ENCODE measurements at places on chromosomes 6 and 20.

DNA sequence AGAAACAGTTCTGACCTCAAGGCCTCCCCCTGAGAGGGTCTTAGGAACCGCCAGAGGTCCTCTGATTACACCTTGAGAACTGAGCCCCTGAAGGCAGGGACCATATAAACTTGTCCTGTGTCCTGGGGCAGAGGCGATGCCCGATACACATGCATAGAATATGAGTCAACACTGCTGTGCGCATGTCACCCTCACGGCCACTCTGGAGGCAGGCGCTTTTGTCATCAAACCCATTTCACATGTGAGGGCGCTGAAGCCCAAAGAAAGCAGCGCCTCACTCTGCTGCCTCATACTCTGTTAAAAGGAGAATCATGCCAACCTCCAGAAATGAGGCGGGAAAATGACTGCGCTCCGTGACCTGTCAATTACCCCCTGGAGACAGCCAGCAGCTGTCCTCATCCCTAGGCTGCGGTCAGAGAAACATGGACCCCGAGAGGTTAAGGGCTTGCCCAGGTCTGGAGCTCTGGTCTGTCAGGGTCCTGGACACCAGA is 158.3 kb downstream of the GRM4 start:
- no peak for DNase-seq

GRCh38 chr6:157261606-157262005 is 61.7 kb downstream of the TMEM242 start:
- no peak for DNase-seq

DNA sequence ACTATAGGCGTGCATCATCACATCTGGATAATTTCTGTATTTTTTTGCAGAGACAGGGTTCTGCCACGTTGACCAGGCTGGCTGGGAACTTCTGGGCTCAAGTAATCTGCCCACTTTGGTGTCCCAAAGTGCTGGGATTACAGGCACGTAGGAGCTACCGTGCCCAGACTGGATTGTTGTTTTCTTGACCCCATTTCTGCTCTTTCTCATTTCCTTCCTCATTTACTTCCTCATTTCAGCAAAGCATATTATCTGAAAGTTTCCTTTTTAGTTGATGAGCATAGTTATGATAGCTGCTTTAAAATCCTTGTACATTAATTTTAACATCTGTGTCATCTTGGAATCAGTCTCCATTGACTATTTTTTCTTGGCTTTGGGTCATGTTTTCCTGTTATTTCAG is 301.0 kb upstream of the RUNX2 start:
- DNase-seq = no peak

DNA sequence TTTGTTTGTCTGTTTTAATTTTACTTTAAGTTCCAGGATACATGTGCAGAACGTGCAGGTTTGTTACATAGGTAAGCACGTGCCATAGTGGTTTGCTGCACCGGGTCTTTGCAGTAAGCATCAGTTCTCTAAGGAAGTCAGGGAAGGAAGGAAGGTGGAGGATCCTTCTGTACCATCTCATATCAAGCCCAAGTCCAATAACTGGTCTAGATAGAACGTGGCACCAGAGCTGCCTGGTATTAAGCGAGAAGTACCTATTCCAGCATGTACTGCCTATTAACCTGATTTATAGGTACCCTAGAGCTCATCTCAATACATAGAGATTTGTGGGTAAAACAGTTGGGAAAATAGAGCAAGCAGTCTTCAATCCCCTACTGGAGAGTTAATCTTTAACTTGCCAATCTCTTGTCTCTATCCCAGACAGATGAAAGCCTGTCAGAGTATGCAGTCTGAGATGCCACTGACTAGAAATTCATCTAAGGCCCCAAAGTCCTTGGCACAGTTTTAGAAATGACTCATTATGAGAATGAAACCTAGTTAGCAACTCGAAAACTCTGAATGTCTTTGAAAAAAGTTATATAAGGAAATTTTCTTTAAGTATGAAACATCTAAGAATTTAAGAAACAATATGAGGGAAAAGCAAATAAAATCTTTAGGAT is 144.9 kb downstream of the TFAP2A start:
- no peak for DNase-seq

DNA sequence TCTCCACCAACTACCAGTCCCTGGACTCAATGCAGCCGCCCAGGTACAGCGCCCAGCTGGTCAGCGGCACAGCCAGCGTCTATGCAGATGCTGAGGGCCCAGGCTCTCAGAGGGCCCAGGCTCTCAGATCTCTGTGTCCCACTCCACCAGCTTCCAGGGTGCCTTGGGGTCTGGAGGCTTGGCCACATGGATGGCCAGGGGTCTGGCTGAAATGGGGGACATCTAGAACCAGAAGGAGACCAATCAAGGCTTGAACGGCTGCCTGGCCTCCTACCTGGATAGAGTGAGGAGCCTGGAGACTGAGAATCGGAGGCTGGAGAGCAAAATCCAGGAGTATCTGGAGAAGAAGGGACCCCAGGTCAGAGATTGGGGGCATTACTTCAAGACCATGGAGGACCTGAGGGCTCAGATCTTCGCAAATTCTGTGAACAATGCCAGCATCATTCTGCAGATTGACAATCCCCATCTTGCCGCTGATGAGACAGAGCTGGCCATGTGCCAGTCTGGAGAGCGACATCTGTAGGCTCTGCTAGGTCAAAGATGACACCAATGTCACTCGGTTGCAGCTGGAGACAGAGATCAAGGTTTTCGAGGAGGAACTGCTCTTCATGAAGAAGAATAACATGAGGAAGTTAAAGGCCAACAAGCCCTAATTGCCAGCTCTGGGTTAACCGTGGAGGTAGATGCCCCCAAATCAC is 44.1 kb upstream of the GRM4 start:
- DNase-seq = peak; percentile 57

- DNase-seq = no peak
Measured at GRCh38 chr20:52049001-52049731, 142.4 kb downstream of the ZFP64 start.

- no peak for DNase-seq
Measured at GRCh38 chr20:38192323-38192885, 27.3 kb upstream of the TGM2 start.

GRCh38 chr20:34629342-34629741 is 47.5 kb downstream of the PIGU start:
- DNase-seq = no peak

DNA sequence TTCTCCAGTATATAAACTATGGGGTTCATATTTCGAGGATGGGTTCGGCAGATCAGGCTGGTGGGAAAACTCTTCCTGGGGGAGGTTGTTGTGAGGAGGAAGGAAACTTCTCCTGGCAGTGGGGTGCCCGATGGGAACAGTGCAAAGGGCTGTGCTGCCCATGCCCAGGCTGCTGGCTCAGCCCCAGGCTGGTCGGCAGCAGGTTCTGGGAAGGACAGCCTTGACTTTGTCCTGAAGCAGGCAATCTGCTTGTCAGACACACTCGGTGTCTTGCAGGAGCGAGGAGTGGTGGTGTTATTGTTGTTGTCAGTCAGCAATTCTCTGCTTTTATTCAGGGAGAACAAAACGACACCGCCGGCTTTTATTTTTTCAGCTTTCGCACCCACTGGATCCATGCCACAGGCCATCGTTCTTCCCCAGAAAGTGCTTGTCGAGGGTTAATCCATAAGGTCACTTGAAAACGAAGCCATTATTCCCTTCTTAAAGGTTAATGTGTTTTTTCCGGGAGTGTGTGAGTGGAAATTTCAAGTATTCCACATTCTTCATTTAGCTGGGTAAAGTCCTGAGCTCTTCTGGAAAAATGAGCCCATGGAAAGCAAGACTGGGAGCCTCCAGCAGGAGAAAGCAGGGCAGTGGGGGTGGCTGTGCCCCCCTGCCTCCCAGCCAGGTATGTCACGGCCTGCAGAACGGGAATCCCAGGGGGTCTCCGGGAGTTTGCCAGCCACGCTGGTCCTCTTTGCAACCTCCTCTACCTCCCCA is 57.0 kb upstream of the STX16 start:
- DNase-seq = no peak

DNA sequence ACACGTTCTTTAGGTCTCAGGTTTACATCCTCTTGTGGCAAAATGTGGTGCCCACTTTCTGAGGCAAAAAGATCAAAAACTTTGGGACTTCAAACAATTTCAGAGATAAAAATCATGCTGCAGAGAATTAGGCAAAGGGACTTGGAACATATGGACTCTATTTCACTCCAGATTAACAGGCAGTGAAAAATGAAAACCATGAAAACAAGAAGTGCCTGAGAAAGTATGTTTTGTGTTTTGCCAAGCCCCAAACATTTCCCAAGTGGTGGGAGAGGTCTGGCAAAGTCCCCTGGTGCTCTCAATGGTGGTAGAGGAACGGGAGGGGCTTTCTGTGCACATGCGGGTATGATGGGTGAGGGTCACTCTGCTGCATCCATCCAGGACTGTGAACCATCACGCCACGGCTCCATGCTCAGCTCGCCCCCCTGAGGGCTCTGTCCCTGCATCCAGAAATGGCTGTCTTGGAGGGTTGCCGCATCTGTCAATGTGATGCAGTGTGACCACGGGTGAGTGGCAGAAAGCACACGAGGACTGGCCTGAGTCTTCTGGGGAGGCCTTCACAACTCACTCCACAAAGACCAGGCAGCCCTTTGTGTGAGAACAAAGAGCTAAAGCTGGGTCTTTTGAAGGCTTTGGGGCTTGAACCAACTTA is 43.2 kb upstream of the TBC1D7 start:
- no peak for DNase-seq

- DNase-seq = no peak
Measured at GRCh38 chr6:127582777-127583462, 5.9 kb downstream of the C6orf58 start.

GRCh38 chr20:38001981-38002380 is 31.3 kb downstream of the TTI1 start:
- DNase-seq = no peak

- no peak for DNase-seq
Measured at GRCh38 chr6:145517492-145517891, 217.8 kb downstream of the EPM2A start.

DNA sequence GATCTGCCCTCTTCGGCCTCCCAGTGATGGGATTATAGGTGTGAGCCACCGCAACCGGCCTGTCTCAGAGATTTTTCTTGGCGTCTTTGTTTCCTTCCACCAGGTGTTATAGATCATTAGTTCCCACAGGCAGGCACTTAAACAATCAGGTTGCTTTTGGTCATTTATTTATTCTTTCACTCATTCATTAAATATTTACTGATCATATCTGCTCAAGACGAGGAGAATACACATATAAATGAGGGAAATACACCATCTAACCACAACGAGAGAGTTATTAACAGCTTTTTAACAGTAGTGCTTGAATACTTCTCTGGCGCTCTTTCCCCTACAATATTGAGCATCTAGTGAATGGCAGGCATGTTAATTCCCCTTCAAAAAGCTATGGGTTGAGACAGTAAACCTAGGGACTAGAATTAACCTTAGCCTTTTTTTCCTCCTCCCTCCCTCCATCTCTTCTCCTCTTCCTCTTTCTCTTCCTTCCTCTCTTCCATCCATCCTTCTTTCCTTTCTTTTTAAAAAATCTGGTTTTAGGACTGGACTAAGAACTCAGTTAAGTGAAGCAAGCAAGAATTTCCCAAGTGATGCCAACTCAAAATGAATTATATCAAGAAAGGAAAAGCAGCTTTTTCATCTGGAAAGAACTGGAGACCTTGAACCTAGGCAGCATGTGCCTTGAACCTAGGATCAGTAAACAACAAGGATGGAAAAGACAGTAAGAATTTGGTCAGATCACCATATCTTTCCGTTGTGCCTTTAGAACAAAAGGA is 41.1 kb upstream of the RFPL4B start:
- no peak for DNase-seq

DNA sequence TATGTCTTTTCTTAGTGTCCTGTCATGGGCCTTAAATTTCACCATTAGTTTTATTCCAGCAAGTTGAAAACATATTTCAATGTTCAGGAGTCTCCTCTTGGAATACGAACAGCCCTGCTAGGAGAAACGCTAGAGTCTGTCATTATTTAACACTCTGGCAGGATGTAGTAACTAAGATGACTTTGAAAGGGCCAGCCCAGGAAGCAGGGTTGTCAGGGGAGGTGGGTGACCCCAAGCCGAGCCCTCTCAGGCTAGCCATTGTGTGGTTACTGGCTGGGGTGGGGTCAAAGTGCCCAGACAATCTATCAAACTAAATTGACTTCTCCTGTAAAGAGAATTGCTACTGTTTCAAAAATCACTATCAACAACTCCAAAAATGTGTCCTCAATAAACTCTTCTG is 67.8 kb downstream of the LY86 start:
- DNase-seq = no peak

DNA sequence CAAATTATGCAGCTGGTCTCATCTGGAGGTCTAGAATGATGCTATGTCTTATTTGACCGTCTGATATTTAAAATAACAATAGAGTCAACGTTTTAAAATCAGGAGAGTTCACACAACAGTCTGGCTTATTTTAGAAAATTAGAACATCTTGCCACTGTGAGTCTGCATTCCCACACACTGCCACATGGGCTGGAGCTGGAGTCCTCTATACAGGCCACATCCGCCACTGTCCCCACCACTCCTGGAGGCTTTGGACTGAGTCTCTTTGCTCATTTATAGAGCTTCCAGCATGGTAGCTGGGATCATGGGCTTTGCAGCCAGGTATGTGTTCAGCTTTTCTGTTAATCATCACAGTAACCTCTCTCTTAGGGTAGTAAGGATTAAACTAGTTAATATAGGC is 68.8 kb upstream of the ZNFX1 start:
- DNase-seq = no peak

DNA sequence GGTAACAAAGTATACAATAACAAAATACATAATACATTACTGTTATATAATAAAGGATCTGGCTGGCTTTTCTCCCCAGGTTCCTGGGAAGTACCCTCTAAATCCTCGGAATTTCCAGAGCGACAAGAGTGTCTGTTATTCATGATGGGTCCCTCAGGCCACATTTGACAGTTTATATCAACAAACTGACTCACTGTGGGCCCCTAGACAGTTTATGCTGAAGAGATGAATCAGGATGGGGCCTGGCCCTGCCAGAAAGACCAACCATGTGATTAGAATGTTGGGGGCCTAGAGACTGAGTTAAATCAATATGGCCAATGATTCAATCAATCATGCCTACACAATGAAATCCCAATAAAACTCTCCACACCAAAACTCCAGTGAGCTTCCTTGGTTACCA is 13.5 kb downstream of the USP45 start:
- no peak for DNase-seq

GRCh38 chr6:152981989-152982903 is 595 bp downstream of the FBXO5 start:
- DNase-seq = no peak

GRCh38 chr20:51318058-51318949 is 224.2 kb downstream of the NFATC2 start:
- DNase-seq = peak; percentile 53

- DNase-seq = no peak
Measured at GRCh38 chr20:41483553-41483930, 116.9 kb upstream of the EMILIN3 start.

DNA sequence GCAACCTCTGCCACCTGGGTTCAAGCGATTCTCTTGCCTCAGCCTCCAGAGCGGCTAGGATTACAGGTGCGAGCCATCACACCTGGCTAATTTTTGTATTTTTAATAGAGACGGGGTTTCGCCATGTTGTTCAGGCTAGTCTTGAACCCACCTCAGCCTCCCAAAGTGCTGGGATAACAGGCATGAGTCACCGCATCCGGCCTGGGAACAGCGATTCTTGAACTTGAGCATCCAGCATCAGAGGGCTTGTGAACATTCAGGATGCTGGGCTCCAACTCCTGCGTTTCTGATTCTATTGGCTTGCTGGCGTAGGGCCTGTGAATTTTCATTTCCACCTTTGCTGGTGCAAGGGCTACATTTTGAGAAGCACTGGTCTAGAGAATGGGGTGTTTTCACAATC is 24.5 kb upstream of the PIM1 start:
- no peak for DNase-seq

- DNase-seq = no peak
Measured at GRCh38 chr6:45650524-45651135, 272.9 kb upstream of the SUPT3H start.
